ENCODE measurements at places on chromosomes 12 and 14.

DNA sequence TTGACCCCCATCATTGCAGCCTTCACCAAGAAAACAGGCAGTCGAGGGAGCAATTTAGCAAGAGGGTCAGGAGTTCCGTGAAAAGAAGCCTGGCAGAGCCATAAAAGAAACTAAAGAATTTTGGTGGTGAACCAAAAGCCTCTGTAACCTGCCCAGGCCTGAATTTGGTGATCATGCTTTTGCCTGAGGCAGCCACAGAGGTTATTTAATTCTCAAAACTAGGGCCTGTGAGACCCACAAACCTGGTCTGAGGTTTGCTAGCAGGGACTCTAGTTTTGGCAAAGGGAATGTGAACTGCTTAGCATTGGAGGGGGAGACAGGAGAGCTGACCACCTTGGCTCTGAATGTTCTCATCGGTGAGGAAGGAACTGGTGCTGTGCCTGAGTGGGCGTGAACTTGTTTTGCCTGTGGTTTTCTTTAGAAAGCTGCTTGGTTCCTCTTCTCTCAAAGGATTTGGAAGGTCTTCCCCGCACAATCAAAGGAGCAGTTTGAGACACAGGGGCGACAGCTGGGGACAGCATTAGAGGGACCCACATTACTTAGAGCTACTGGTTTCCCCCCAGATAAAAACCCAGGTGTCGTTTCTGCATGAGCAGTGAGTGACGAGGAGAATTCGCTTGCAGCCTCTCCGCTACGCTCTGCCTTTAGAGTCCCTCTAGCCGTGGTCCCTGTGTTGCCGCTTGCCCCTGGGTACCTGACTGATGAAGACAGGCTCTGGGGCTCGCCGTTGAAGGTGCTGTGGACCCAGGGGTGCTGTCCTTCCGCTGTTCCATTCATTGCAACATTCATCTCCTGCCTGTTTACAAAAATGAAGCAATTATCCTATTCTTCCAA is 12.6 kb upstream of the WNT5B start:
- DNase-seq = no peak

- DNase-seq = peak; percentile 73
These were observed 58.2 kb upstream of the BEGAIN start for GRCh38 chr14:100645196-100645981.

- no peak for DNase-seq
These were observed 193.9 kb upstream of the OR4E1 start for GRCh38 chr14:21867541-21867940.

- DNase-seq = no peak
These were observed 62.2 kb downstream of the NCOR2 start for GRCh38 chr12:124505001-124505818.

DNA sequence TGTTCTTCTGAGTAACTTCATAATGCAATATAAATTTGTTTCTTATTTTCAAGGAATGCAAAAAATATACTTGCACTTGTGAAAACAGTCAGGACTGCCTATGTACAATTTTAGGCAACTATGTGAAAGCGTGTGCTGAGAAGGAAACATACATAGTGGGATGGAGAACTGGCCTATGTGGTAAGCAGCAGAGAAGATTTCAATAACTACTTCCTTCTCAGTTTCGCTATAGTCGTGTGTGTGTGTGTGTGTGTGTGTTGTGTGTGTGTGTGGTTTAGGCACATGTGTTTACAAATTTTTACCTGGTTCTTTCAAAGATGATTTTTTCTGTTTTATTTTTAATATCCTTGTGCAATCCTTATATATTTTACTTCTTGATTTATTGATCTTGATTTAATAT is 211.8 kb downstream of the LRRK2 start:
- DNase-seq = no peak

DNA sequence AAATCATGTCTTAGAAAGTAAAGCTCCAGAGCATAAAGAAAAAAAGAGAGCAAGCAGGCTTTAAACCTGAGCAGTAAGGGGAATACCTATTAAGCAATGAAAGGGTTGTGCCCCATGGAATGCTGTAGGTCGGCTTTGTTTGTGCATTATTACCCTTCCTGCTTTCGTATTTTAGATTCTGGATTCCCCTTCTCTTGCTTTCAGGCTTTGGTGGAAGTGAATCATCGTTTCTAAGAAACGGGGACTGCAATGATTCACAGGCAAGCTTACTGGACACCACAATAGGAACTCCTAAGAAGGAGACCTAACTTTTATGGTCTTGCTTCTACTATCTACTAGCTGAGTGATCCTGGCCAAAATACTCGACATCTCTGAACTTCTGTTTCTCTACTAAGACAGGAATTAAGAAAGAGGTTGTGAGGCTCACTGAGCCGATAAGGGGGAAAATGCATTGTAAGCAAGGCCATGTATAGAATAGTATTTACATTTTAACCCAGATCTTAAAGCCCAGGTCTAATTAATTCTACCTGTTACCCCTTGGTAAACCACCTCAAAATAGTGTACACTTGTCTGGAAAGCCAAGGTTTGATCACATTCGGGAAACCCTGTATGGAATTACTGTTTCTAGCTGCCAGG is 1.2 kb upstream of the BMAL2 start:
- DNase-seq = no peak

DNA sequence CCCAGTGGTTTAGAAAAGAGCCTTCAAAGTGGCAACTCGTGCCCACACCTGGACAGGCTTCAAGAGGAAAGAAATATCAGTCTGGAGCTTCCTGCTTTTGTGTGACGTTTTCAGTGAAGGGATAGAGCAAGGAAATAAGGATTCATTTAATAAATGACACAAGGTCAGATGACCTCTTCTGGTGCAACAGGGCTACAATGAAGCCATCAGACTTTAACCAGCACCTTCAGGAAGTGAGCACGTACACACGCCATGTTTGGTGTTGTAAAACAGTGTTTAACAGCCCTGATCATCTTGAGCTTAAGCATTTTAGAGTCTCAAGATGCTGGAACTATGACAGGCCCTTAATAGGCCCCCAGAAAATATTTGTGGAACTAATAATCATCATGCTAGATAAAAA is 59.1 kb downstream of the CCDC60 start:
- no peak for DNase-seq

- no peak for DNase-seq
These were observed 1277.2 kb upstream of the FLRT2 start for GRCh38 chr14:84252706-84253105.

GRCh38 chr12:33052141-33053051 is 155.8 kb upstream of the PKP2 start:
- no peak for DNase-seq

- DNase-seq = no peak
These were observed 226.4 kb downstream of the ANO2 start for GRCh38 chr12:5718680-5719079.

DNA sequence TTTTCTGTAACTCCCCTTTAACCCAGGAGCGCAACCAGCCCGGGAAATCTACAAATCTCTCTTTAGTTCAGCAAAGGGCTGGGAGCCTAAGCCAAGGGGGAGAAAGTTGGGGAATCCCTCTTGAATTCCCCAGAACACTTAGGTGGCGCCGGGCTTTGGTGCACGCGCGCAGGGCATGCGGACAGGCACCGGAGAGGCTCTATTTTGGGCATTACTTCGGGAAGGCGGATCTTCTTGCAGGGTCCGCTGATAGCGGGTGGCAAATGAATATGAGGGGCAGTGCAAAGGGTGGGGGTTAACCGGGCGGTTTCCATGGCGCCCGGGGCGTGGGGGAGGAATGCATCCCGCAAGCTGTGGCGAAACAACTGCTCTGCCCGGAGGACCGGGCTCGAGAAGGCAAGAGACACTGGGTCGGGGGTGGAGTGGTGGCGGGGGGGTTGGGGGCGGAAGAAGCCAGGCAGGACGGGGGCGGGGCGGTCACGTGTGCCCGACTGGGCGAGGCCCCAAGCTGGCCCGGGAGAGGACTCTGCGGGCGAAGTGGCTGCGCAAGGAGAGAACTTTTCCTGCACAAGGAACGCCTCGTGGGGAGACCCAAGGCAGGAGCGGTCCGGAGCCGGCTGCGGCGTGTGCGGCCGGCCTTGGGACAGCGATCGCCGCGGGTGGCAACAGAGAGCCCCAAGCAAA is at the start of gene FLVCR2:
Gene FLVCR2 (plus strand): TSS at position 519 of the 684 bp plus-strand sequence. CDS start 353 bp downstream, outside the sequence.
- DNase-seq = peak; percentile 22

GRCh38 chr12:121388421-121388981 is 11.4 kb upstream of the RNF34 start:
- no peak for DNase-seq

GRCh38 chr12:74984631-74985030 is 225.0 kb downstream of the KCNC2 start:
- DNase-seq = no peak

DNA sequence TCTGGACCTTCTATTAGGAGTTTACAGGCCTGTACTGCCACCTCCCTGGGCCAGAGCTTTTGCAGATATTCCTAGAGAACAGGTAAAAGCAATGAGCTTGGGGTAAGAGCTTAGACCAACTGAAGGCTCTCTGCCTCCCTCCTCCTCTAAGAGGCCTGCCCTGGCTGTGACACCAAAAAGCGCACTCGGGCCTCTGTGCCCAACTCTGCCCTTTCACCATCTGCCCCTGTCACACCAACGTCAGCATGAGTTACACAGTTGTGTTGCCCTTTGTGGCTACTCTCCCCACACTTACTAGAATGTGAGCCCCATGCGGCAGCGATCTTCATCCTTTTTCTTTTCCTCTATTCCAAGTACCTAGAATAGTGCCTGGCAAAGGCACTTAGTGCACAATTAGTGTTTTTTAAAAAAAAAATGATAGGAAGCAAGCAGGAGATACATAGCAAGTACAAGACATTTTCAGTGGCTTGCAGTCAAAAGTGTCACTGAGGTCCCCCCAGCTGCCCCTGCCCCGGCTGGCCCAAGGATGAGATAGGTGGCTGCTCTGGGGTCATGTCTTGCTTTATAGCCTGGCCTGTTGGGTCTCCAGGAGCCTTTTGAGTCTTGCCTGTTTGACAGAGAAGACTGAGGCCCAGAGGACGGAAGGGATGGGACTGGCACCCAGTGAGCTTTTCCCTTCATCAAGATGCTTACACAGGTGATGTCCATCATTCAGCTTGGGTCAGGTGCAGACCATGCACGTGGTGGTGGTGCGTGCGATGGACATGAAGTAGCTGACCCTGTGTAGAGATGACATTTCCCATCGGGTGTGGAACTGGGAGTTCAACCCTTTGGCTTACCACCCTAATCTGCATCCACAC is 12.5 kb downstream of the CKB start:
- no peak for DNase-seq

DNA sequence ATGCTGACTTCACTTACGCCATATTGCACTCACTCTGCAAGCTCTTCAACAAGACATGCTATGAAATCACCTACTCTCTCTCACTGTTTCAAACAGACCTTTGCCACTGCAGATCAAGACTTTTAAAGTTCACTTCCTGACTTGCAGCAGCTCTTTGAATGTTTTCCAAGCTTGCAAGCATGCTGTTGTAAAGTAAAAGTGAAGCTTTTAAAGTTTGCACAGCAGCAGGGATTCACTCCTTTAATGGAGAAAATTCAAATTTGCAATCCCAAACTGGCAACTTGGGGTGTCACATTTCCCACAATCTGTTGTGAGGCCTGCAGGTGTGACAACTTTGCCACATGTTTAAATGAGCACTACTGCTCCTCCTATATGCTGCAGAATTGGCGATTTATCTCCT is 270.9 kb downstream of the ALX1 start:
- DNase-seq = no peak

DNA sequence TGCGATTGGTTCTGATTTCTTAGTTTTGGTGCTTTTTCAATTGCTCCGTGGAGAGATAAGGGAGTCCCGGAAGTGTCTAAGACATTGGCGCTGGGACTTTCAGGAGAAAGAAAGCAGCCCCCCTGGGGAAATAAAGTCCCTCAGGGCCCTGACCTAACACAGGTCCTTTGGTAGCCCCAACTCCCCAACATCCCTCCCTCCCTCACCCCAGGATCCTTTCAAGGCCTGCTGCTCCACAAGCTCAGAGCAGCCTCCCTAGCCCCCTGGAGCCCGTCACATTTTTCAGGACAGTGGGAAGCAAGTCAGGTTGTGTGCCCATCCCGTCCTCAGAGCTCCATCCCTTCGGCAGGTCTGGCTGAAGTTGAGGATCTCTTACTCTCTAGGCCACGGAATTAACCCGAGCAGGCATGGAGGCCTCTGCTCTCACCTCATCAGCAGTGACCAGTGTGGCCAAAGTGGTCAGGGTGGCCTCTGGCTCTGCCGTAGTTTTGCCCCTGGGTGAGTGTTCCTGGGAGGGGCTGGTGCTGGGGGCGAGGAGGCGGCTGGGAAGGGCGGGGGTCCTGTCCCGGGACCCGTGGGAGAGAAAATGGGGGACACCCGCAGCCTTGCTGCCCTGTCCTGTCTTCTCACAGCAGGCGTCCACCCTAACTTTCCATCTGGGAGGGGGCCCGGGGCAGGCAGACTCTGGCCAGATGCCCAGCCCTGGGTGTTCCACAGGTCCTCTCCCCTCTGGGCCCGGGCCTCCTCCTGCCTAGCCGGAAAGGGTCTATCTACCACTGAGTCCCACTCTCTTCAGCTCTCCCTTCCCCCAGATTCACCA is 950 bp downstream of the IFI27 start:
- no peak for DNase-seq

DNA sequence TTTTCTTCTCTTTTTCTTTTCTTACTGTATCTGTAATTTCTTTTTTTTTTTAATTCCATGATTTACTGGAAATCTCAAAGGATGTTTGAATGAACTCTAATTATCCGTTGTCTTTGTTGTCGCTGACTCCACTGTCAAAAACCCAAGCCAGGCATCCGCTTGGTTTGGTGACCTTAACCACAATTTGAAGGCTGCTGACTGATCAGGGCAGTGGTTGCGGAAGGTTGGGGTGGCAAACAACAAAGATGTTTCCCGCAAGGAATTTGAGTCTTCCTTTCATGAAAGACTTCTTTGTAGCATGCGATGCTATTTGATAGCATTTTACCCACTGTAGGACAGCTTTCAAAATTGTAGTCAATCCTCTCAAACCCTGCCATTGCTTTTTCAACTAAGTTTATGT is 1013.8 kb downstream of the DIO2 start:
- DNase-seq = no peak

DNA sequence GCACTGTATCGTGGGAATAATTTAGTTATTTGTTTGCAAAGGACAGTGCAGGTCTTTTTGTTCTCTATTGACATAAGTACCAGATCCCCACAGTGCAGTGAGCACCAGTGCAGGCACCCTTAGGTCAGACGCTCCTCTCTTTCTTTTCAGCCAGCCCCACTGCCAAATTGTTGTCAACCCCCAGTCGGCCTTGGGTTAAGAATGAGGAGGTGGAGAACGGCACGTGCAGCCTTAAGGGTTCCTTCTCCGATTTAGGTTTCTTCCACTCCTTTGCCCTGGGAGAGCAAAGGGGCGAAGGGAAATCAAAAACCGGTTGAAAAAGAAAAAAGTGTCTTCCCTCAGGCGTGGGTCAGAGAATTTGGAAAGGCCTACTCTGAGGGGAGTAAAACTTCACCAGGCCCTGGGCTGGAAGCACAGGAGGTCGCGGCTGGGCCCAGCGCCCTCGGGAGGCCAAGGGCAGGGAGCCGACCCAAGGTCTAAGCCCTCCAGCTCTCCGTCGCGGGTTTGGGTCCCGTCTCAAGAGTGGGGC is 4.3 kb downstream of the PAX9 start:
- DNase-seq = no peak

DNA sequence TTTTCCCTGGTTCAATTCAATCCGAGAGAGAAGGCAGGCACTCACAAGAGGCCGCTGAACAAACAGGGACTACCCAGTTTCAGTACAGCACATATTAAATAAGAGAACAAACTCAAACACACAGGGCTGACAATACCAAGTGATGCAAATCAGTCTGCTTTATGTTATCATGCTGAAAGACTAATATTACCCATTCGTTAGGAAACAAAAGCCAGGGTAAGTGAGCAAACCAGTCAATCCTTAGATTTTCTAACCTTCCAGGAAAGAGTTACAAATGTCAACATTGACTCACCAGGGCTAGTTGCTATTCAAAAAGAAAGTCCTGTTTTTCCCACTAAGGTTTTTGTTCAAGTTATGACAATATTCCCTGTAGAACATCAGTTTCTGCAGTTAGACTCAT is 246.2 kb downstream of the C12orf42 start:
- DNase-seq = no peak

- DNase-seq = no peak
These were observed 5.1 kb downstream of the AKAP3 start for GRCh38 chr12:4643747-4644146.
